ENCODE measurements at places on chromosomes 4 and X.

GRCh38 chr4:87327136-87327535, 4.5 kb upstream of the HSD17B13 start:
- no peak for DNase-seq

- no peak for DNase-seq
These were observed 332.5 kb downstream of the C4orf33 start for GRCh38 chr4:129428454-129428853.

- DNase-seq, result no peak
These were observed 93.9 kb downstream of the CEP44 start for GRCh38 chr4:174377613-174378012.

DNA sequence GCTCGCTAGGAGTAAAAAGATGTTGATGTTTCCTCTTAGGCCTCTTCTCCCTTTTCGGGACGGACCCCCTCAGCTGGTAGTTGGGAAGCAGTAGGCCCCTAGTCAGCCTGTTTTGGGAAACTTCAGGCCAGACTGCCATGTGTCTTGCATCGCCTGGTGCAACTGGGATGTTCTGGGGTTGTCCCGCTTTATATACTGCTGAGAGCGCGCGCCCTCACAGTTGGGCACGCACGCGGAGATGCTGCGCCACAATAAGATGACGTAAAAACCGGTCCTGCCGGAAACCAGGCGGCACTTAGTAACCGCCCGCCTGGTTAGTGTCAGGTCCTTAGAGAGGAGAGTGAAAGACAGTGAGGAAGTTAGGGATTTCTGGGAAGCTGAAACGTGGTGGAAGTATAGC, 231.3 kb upstream of the CT83 start:
- DNase-seq, result no peak

DNA sequence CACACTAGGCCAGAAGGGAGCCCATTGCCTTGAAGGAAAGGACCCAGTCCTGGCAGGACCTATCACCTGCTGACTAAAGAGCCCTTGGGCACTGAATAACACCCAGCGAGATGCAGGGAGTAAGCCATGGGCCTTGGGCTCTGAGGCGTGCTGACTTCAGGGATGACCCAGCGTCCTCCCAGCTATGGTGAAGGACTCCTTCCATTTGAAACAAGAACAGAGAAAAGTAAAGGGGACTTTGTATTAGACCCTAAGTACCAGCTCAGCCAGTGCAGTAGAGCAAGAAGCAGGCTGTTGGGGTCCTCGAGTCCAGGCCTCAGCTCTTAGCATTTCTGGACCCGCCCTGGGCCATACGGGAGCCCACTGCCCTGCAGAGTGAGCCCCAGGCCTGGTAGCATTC, 5.1 kb downstream of the ETDA start:
- no peak for DNase-seq

GRCh38 chr4:123649250-123649644, 252.7 kb downstream of the SPRY1 start:
- DNase-seq, result no peak

DNA sequence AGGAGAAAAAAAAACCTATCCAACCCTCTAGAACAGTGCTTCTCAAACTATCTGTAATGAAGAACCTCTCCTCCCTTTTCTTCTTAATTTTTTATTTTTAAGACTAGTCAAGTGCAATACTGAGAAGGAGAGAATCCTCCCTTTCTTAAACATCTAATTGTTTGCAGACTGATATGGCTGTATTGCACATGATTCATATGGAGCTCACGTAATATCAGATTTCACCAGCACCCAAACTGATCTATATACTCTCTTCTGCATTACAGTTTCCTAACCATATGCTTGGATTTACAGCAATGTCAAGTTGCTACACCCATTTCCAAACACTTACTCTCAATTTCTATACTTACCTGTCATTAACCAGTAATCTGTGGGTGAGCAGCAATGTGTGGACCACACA, 9.5 kb downstream of the PRMT9 start:
- DNase-seq, result no peak

- DNase-seq, result no peak
These were observed 76.4 kb upstream of the WWC2 start for GRCh38 chr4:183022617-183023016.

DNA sequence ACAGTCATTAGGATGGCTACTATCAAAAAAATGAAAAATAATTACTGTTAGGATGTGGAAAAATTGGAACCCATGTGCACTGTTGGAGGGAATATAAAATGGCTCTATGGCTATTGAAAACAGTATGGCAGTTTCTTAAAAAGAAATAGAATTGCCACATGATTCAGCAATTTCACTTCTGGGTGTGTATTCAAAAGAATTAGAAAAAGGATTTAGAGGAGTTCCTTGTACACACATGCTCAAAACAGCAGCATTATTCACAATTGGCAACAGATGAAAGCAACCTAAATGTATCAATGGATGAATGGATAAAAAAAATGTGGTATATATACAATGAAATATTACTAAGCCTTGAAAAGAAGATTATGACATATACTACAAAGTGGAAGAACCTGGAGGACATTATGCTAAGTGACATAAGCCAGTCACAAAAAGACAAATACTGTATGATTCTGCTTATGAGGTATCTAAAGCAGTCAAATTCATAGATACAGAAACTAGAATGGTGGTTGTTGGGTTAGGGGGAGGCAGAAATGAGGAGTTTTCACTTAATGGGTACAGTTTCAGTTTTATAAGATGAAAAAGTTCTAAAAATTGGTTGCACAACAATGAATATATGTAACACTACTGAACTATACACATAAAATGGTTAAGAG, 123.2 kb downstream of the ELOVL6 start:
- DNase-seq, result no peak

DNA sequence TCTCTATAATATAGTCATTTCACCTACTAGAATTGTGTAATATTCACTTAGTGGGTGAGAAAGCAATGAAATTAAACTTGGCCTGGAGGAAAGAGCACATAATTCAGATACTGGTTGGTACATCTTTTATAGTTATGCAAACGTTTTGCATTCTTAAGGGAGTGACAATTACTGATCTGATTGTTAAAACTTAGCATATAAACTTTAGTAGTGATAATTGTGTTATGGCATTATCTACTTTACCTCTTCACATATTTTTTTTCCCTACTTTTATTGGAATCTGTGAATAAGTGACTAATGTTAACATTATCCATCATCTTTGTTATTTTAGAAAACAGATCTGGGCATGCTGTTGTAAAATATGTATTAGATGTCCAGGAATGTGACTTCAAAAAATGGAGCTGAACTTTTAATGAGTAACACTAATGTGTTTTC, 217.4 kb upstream of the GIMD1 start:
- no peak for DNase-seq

DNA sequence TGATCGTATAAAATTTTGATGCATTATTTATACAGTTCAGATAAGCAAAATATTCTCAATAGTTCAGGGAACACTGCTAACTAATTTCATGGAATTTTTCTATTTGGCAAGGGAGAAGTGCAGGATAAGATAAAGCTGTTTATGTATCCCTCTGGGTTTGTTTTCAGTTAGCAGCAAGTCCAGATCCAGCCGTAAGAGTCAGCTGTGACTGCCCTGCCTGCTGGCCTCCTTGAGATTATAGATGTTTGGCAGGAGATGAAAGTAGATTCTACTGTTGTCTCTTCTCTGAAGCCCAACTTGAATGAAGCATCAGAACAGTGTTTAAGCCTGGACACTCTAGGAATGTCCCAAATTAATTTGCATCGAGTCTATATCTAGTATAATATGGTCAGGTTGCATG, 29.5 kb downstream of the ANTXR2 start:
- no peak for DNase-seq

GRCh38 chrX:30533835-30534234, 43.7 kb downstream of the TASL start:
- DNase-seq, result no peak

DNA sequence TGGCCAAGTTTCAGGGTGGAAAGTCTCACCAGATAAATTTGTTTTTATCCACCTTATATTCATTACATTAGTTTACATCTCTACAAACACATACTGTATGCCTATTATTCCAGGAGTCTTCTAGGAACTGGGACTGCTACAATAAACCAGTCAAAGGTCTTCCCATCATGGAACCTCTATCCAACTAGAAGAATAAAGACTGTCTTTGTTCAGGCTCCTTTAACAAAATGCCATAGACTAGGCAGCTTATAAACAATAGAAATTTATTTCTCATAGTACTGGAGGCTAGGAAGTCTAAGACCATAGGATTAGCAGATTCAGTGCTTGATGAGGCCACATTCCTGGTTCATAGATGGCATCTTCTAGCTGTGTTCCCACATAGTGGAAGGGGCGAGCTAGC, 61.6 kb downstream of the PACRGL start:
- no peak for DNase-seq

DNA sequence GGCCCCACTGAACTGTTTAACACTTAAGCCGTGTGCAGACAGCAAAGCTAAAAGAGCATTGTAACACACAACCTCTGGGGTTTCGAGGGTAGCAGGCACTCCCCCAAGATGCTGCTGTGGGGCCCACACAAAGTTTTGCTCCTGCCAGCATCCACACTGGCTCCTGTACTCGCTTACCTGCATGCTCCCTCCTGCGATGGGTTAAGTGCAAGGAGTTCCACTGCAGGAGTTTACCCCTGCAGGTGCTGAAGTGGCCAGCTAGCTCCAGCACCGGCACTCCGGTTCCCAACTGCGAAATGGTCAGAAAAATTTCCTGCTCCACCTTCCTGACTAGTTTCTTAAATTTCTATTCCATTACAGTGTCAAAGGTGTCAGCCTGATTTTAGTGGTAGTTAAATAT, 443.5 kb downstream of the PCDH10 start:
- DNase-seq, result no peak

GRCh38 chr4:129384974-129385373, 289.0 kb downstream of the C4orf33 start:
- no peak for DNase-seq

GRCh38 chr4:26758899-26759298, 101.7 kb upstream of the STIM2 start:
- no peak for DNase-seq

GRCh38 chr4:149790172-149790907, 25.3 kb downstream of the IQCM start:
- no peak for DNase-seq

- DNase-seq, result no peak
These were observed 61.3 kb downstream of the LUZP4 start for GRCh38 chrX:115350711-115351381.

DNA sequence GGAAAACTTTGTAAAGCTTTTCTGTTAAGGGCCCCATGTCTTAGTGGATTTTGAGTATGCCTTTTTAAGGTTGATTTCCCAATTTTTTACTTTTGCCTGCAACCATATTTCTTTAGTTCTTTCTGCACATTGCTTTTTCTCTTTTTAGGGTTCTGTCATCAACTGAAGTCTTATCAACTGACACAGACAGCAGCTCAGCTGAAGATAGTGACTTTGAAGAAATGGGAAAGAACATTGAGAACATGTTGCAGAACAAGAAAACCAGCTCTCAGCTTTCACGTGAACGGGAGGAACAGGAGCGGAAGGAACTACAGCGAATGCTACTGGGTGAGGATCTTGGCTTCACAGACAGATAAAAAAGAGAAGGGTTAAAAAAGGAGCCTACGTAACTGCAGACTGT, 27.8 kb downstream of the TAF1 start:
- DNase-seq, result no peak

- DNase-seq, result no peak
These were observed 219.0 kb upstream of the DKK2 start for GRCh38 chr4:107255114-107255513.

GRCh38 chr4:161167539-161167938, 996.3 kb downstream of the FSTL5 start:
- DNase-seq, result no peak

DNA sequence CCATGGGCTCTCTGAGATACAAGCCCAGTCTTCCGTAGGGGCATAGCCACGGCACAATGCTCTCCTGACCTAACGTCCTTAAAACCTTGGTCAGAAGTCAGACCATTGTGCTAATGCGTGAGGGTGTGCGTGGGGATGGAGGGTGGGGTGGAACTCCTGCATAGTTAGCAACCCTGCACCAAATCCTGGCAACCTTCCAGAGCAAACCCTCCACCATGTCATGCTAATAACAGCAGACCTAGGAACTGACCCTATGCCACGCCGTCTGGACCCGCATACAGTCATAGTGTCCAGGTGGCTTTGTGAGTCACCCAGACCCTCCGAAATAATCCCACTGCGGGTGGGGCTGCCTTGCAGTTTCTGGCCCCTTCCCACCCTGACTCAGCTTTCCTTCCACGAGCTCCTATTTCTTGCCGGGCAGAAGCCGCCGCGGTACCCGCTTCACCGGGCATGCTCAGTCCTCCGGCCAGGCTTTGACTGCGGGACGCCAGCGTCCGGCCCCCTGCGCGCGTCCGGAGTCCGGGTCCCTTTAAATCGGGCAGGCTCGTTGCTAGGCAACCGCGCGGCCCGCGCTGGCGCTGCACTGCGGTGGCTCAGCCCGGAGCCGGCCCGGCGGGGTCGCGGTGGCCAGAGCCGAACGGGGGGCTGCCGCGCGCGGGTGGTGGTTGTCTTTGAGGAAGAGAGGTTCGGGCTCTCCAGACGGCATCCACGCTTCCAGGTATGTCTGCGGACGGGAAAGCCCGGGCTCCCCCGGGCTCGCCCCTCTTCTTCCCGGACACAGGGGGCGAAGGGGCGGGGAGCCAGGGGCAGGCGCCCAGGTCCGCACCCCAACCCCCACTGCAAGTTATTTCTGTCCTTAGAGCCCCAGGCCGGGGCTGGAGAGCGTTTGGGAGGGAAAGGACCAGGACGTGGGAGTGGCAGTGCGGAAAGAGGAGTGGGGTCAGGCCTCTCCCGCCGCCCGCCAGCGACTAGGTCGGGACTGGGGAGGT, at the start of gene CCDC160:
CCDC160 (plus strand) TSS at position 557 of the 989 bp plus-strand sequence. CDS start 7,619 bp downstream, outside the sequence.
- no peak for DNase-seq

DNA sequence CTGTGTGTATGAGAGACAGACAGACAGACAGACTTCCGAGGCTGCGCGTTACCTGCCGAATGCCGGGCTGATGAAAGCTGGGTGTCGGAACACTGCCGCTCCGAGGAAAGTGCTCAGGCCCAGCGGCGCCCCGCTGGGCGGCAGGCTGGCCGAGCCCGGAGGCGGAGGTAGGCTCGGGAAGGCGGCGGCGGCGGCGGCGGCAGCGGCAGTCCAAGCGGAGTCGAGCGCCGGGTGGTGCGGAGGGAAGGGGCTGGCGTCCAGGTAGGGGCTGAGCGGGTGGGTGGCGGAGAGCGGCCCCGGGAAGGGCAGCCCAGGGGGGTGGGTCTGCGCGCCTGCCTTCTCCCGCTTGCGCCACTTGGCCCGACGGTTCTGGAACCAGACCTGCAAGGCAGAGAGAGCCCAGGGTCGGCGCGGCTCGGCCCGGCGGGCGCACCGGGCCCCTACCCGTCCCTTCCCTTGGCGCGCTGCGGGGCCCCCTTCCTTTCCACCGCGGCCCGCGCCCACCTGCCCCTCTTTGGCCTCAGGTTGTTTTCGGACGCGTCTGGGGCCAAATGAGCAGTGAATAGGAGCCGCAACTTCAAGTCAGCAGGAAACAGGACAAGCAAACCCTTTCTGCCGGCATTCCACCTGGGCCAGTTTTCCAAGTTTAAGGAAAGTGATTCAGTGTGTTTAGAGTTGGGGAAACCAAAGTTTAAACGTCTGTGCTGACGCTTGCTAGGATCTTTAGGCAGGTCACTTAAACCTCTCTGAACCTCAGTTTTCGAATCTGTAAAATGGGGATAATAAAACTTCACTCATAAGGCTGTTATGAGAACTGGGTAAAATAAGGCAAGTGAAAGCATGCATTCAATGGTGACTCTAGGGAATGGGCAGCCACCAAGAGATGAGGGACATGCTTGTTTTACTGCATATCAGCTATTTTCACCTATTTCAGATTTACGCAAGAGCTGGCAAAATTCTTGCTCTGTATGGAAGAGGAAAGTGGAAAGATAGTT, 8.4 kb downstream of the ARX start:
- DNase-seq, result no peak

GRCh38 chrX:19514791-19515614, at the start of gene MAP3K15:
TSS of gene MAP3K15 (minus strand) at chrX:19515508. CDS start at chrX:19515261, 247 bp downstream.
- DNase-seq, result no peak
